Activated CD8-positive, alpha-beta memory T cell treated with anti-CD3 and anti-CD28 coated beads for 24 hours (primary cell): ENCODE measurements at places on chromosomes 4 and X.

DNA sequence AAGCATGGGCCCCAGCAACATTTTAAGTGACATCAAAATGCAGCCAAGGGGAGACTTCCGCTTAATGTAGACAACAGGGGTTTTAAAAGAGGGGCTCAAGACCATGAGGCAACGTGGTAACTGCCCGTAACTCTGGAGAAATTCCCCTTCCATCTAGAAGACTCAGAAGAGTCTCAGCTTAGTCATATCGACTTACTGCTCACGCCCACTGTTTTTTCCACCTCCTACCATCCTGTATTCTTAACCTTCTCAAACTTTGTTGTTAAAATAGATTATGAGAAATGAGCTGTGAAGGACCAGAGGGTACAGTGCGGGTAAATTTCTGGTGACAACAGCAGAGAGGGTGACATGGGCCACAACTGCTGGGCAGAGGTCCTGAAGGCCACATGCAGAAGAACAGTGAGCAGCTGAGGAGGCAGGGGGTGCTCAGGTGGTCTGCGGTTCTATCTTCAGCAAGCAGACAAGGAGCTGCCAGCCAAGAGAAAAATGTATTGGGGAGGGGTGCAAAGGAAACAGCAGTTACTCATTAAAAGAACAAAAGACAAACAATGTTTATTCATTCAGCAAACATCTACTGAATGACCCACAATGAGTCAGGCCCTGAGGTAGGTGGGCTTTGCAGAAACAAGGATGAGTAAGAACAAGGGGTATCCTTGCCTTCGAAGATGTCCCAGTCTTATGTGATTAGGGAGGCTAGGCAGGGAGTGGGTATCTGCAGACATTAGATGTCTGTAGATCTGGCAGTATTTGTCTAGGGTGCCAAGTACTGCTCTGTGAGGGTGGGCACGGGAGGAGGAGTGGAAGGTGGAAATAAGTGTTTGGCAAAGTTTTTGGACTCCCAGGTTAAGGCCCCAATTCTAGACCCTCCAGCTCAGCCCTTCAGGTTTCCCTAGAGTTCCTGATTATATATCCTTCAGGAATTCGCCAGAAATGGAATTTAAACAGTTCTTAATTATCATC is 175.3 kb downstream of the TSPAN5 start:
- peak; percentile 78 for DNase-seq

DNA sequence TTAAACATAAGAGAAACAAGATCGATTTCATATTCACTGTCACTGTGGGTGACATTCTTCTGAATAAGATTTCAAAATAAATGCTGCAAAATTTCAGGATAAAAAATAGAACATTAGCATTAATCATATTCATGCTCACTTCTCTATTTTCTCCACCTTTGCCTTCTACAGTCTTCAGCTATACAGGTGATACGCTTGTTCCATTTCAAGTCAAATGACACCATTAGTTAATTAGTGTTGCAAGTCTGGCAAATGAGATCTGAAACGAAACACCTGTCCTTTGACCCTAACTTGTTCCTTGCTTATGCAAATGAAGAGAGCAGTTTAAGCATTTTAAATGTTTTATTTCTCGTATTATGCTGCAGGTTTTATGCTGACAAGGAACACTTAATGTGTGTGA is 667.5 kb upstream of the MAGEB2 start:
- no peak for DNase-seq

DNA sequence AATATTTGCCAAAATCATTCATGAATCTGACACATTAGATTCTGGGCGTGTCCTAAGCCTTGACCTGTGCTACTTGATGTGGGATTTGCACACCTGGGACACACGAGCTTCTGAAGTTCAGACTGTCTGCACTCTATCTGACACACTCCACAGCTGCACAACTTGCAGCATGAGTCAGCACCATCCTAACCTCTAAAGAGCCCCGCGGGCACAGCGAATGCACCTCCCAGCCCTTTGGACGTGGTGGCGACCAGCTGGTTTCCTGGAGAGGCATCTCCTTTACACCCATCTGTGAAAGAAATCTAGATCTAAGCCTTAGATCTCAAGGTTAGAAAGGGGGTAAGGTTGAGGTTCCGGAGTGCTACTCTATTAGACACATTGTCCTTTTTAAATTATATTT is 69.2 kb downstream of the SORBS2 start:
- DNase-seq, result no peak

GRCh38 chr4:138959097-138959815 is 56.3 kb upstream of the NOCT start:
- no peak for DNase-seq

DNA sequence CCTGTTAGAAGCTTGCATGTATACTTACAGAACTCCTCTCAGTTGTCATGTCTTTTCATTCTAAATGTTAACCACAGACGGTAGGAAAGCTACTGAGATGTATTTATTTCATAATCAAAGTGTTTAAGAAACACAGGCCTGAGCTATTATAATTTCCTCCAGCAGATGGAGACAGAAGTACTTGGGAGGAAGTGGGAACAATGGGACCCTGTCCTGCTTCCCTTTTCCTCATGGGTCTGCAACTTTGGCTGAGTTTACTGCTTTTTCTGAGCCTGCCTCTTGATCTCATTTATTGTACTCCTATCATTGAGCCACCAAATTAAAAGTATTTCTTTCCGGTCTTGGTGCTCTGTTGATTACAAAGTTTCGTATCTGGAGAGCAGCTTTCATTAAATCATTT is 67.7 kb upstream of the SPANXN2 start:
- no peak for DNase-seq

- no peak for DNase-seq
Observed at GRCh38 chr4:137200322-137200721, 332.0 kb downstream of the PCDH18 start.
